ENCODE measurements at places on chromosomes 7 and 10.

- no peak for DNase-seq
Observed at GRCh38 chr10:75924309-75924902, 493.0 kb downstream of the LRMDA start.

DNA sequence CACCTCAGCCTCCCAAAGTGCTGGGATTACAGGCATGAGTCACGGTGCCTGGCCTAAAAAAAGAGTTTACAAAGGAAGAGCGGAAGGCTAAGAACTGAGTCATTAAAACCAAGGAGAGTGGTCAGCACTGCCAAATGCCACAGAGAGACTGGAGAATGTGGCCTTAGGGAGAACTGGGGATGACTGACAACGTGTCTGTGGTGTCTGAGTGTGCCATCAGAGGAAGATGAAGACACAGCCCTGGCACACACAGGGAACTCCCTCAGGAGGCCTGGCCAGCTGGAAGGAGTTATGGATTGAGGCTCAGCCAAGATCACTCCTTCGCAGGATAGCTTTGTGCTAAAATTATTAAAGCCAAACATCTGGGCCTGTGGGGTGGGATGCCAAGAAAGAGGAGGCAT, 3.9 kb upstream of the INA start:
- no peak for DNase-seq

DNA sequence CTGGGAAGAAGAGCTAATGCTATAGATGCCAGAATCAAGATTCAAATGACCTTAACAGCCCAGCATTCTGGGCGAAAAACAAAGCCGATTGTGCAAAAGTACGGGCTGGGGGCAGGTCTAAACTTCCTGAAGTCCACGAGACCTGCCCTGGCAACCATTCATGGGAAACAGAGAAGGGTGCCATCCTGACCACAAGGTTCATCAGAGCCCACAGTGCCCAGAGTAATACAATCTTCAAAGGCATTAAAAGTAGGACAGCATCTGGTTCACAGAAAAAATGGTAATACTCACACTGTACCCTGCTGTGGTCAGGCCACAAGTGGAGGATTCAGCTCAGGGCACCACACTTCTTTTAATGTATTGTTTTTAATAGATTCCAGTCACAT, 36.1 kb downstream of the SORBS1 start:
- no peak for DNase-seq

DNA sequence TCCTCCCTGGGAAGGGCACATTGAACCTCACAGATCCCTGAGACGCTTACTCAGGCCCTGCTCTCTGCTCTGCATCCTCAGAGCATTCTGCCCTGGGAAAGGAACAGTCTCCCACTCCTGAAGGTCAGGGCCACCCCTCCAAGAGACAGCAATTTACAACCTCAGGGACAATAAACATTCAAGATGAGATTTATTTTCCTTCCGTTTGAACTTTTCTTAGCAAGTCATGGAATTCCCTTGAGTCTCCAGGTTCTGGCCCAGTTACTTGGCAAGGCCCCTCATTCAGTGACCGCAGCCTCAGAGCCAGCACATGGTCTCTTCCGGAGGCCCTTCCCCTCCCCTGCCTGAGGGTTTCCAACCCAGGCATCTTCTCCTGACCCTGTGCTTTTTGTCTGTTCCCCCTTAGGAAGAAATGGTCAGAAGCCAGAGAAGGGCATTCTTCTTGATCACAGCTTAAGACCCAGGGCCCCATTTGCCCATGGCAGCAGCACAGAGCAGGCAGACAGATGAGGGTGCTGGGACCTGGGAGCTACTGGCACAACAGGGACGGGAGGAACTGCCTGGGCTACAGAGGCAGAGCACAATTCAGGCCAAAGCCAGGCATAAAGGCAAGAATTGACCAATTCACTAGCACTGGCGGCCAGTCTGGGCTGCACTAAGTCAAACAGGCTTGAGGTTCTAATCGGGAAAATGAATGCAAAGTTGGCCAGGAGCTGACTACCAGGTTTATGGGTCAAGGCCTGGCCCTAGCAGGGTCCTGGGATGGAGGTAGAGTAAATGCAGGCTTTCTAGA, 56.7 kb downstream of the VSTM4 start:
- DNase-seq, result no peak

DNA sequence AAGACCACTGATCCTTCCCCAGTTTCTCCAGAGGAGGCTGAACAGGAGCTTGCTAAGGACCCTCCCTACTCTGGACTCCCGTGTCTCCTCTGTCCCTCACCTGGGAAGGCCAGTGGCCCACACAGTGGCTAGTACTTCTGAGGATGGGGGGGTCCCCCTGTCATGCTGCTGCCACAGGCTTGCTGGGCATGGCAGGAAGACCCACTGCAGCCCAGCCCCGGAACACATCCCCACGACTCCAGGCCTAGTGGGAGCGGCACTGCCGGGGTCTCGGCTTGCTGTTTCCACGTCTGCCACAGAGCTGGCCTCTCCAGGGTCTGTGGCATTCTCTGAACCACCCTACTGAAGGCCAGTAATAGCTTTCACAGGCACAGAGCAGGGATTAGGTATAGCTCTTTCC, 25.9 kb upstream of the NPFFR1 start:
- no peak for DNase-seq

- DNase-seq, result no peak
Observed at GRCh38 chr7:3150027-3150426, 106.4 kb upstream of the CARD11 start.
